ENCODE measurements at places on chromosomes 11 and 22.

GRCh38 chr11:2885678-2886081, at the start of gene CDKN1C:
CDKN1C (minus strand) TSS chr11:2885775; CDS start chr11:2885456, 319 bp downstream.
- DNase-seq = peak; percentile 78

DNA sequence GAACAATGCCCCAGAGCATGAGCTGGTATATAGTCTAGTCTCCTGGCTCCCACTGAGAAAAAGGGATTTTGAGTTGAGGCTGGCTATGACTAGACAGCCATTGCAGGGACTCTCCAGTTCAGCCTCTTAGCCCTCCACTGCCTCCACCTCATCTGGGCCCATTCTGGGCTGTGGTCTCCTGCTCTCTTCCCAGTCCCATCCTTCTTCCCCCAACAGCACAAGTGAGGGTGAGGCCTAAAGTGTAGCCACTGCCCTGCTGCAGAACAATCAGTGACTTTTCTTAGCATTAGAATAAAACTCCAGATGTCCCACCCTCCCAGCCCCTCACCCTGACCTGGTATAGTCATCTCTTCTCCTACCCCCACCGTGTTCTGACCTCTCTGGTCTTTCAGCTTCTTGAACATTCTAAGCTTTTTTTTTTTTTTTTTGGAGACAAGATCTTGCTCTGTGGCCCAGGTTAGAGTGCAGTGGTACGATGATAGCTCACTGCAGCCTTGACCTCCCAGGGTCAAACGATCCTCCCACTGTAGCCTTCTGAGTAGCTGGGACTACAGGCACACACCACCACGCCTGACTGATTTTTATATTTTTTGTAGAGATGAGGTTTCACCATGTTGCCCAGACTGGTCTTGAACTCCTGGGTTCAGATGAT, 4.3 kb downstream of the MED15 start:
- no peak for DNase-seq

DNA sequence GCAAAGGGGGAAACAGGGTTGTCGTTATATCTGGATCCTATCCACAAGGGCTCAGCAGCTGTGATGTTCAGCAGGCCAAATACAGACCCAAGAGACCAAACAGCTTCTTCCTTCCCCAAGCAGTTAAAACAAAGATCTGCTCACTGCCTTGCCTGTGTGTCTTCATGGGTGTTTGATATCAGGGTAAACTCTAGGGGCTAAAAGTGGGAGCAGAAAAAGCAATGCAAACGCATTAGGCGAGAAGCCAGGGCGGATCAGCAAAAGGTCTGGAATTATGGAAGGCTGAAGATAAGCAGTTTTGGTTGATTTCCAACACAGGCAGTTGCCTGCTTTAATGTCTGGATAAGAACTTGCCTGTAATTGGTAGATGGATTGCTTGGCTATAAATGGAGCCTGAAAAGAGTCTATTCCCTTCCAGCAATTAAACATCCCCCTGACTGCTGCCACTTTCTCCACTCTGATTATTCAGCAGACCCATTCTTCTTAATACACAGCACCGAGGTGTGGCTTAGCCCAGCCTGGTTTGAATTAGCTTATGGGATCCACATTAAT, 126.3 kb downstream of the COMMD9 start:
- no peak for DNase-seq

GRCh38 chr11:58047818-58048217, 17.1 kb downstream of the OR6Q1 start:
- no peak for DNase-seq

GRCh38 chr11:1198561-1199240, 24.2 kb upstream of the MUC5B start:
- DNase-seq = no peak

- no peak for DNase-seq
Observed at GRCh38 chr11:2886191-2886894, 768 bp upstream of the CDKN1C start.

DNA sequence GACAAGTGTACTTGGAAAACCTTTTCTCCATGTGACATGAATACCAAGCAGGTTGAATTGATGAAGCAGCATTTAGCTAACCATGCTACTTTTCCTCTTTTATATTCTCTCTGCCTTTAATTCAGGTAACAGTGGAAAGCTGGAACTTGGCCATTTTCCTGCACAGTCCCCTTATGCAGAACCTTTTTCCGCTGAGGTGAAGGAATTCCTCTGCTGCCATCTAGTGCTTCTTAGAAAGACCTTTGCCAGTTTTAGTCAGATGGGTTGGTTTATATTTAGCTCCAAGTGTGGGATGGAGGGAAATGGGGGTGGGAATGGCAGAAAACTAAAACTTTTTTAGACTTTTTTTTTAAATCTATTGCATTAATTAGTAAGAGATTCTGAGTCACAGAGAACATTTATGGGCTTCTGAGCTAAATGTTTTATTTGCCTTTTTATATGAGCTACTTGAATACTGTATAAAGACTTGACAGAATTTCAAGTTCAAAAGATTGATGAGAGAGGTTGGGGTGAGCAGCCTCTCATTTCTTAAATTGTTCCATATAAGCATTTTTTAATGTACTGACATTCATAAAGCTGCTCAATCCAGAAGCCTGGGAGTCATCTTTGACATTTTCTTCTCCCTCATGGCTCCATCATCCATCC, 153.9 kb upstream of the ZC3H12C start:
- DNase-seq = no peak

DNA sequence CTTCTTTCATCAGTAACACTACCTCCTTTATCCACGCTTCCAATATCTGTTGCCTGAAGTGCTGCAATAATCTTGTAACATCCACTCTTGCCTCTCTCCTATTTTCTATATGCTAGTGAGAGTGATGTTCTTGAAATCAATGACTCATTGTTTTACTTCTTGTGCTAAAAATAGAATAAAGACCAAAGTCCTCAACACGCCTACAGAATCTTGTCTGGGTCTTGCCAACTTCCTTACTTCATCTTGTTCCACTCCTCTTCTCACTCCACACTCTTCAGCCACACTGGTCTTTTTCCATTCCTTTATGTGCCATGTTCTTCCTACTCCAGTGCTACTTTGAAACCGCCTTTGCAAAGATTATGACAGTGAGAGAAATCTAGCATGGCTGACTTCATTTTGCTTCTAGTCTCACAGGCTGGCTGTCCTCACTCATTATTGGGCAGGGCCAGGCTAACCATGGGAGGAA, 136.4 kb downstream of the CCDC81 start:
- DNase-seq = no peak

DNA sequence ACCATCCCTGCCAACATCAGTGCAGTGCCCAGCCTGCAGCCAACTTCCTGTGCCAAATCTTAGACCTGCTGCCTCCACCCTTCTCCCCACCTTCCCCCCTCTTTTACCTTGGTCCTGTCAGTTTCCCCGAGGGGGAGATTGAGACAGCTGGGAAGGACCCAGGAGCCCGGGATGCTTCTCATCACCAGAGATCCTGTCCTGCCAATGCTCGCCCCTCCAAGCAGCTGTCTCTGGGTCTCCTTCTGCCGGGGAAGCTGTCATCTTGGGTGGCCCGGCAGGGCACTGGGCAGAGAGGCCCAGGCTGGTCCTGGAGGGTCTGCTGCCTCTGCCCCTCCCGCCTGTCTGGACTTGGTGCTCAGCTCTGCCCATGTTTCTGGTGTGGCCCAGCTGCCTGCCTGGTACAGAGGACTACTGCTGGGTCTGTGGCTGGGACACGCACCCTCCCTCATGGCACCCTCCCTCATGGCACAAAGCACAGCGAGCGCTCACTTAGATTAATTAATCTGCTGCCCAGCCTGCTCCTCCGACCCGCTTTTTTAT, 60.4 kb upstream of the THY1 start:
- DNase-seq = no peak

DNA sequence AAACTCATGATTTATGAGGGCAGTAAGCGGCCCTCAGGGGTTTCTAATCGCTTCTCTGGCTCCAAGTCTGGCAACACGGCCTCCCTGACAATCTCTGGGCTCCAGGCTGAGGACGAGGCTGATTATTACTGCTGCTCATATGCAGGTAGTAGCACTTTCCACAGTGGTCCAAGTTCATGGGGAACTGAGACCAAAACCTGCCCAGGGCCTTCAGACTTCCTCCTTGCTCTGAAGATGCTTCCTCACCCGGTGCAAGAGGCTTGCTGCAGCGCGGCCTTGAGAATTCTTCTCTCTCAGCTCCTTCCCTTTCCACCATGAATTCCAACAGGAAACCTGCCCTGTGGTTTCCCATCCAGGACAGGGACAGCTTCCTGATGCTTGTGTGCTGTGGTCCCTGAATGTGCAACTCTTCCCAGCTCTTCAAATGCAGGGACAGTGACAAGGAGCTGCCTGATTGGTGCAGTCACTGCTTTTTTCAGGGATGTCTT, 53.9 kb downstream of the GGTLC2 start:
- DNase-seq = no peak

DNA sequence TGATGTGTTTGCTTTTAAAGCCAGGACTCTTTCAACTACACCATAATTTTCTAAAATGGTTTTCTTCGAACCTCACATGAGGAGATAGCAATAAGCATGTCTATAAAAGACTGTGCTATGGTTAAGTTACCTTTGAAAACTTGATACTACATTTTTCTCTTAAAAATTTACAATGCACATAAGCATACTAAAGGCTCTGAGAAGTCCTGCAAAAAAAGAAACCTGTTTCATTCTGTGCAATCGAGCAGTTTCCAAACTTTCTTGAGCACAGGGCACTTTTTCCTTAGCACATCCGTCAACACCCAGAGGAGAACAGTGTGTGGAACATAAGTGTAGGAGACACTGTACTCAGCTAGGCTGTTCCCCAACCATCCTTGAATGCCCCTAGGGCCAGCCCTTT, 144.1 kb upstream of the ARHGAP20 start:
- no peak for DNase-seq

DNA sequence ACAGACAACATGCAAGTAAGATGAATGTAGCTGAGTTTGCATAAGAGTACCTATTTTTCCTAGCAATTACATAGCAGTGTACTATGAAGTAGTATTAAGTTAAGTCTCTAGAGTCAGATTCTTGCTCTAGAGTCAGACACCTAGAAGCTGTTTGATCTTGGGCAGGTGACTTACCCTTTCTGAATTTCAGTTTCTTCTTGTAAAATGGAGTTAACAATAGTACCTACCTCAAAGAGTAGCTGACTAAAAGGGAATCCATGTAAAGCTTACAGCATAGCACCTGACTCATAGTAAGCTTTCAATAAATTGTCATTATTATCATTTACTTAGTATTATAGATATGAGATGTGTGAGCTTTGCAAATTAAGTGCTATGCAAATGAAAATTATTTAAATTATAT, 47.8 kb upstream of the PTPRJ start:
- DNase-seq = no peak

DNA sequence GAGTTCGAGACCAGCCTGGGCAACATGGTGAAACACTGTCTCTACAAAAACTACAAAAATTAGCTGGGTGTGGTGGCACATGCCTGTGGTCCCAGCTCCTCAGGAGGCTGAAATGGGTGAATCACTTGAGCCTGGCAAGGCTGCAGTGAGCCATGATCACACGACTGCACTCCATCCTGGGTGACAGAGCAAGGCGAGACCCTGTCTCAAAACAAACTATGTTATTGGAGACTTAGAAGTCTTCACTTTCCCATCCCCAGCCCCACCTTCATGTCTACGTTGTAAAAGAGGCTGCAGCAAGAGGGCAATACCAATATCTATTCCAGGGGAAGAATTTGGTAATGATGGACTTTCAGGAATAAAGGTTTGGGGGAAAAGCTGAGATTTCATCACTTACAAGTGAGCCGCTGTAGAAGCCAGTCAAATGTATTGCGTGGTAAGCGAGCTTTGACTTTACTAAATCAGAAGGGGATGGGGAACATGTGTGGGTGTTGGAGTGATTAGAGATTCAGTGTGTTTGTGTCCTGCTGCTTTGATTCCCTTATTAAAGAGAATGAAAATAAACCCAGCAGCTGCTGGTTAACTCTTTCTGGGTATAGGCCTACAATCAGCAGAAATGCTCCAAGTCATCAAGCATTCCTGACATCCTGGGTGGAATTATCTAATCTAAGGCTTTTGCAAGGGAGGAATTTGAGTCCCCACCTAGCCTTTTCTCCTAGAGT, 53.7 kb downstream of the UBASH3B start:
- DNase-seq = no peak

DNA sequence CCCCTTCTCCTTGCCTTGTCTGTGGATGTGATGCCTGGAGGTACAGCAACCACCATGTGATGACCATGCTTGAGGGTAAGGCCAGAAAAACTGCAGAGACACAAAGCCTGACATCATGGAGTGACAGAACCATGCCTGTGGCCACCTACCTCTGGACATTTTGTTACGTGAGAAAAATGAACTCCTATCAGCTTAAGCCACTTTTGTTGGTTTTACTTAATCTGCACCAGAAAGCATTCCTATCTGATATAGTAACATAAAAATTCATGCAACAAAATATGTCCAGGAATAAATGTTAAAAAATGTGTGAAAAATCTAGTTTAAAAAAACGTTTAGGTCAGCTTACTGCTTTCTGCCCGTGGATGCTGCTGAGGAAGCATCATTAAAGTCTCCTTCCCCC, 42.6 kb upstream of the P4HA3 start:
- DNase-seq = no peak

DNA sequence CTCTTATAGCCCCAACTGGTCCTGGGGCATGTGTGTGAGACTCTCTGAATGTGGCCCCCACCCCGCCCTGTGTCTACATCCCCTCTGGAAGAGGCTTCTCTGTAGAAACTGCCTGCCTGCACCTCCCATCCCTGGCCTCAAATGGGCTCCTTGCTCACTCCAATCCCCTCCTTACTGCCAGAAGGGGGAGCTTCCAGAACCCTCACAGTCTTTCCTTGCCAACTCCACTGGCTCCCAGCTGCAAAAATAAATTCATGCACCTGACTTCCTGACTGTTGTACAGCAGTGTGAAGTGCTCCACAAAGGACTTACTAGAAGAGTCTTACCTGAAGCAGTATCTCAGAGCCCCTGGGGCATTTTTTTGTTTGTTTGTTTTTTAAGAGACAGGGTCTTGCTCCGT, 15.2 kb upstream of the SERPIND1 start:
- DNase-seq = no peak

DNA sequence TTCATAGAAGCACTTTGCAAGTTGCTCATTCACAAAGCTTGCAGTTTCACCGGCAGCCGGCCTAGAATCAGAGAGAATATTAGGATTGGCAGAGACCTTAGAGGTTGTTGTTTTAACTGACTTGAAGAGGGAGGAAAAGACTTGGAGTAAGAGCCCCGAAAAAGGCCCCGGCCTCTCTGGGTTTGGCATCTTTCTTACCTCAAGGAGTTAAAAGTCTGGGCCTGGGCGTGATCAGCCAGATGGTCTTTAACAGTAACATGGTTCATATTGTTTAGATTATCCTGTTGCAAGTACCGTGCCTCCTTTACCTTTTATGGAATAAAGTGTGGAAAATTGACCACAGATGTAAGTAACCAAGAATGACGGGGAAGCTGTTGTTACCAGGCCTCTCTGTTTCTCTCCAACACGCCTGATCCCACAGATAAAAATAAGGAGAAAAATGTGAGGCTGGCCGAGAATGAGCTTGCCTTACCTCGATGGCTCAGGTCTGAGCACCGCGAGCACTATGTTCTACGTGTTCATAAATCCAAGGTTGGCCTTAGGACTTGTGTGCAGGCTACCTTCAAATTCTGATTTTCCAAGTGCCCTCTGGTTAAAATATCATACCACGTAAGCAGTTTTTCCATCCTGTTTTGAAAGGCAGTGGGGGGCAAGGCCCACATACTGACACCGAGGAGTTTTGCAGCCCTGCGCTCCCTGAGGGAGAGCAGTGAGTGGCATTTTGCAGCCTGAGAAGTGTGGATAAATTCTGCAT, 56.4 kb downstream of the PARVA start:
- no peak for DNase-seq

- DNase-seq = no peak
Observed at GRCh38 chr11:12707500-12707880, 33.3 kb downstream of the TEAD1 start.

Data from activated CD4-positive, CD25-positive, alpha-beta regulatory T cell (primary cell).